ENCODE measurements at places on chromosomes 2 and 18. TPM values are rescaled to one million over a fixed set of nuclear protein-coding genes. Genes with fewer than 3 reads are reported as not detected.

DNA sequence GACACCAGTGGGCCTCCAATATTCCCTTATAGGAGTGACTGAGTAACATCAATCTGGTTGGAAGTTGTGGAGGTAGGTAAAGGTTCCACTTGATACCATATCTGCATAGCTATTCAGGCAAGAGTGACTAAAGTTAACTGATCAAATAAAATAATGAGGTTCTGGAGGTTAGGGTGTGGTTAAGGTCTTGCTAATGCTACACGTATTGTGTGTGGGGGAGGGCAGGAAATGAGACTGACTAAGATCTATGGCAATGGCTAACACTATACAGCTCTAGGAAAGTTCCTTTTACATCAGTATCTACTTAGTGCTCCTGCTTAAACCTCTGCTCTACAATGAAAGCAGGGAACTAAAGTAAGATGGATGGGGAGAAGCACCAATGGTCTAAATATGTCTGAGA lies 149.1 kb upstream of the MGAT5 start:
- DNase-seq, result no peak

The MGAT4A gene
- 24.9 TPM for total RNA-seq

DNA sequence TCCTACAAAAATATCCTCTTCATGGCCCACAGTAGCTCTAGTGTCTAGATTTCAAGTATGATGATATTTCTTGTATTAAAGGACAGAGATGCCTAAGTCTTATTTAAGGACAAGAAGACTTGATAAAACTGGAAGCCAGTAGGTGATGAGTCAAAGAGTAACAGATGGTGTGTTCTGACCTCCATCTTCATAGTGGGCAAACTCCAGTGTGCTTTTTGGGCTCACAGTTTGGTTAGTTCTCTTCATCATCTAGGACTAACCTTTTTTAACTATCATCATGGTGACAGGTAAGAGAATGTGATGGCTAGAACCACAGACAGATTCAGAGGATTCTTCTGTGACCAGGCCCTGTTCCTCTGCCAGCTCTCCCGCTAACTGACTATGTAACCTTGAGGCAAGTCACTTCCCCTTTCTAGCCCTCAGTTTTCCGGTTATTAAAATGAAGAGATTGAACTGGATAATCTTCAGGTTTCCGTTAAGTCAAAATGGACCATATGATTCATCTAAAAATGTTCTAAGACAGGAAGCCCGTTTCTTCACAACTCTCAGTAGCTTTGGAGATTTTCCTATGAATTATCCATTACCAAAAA lies 140.3 kb upstream of the RASGRP3 start:
- no peak for DNase-seq

- no peak for DNase-seq
Measured at GRCh38 chr2:1925928-1926327, 181.6 kb upstream of the PXDN start.

GRCh38 chr18:47686806-47687205 lies 243.7 kb downstream of the SMAD2 start:
- DNase-seq, result no peak

The PNO1 gene
- 18.5 TPM for total RNA-seq

GRCh38 chr2:133568172-133568571 lies at the start of gene NCKAP5:
Gene NCKAP5, minus strand, starts transcription at chr2:133568463. Its CDS starts 50,937 bp downstream, at chr2:133517526.
- DNase-seq, result peak; percentile 39

- DNase-seq, result no peak
Measured at GRCh38 chr2:43020990-43021669, 205.3 kb downstream of the ZFP36L2 start.

DNA sequence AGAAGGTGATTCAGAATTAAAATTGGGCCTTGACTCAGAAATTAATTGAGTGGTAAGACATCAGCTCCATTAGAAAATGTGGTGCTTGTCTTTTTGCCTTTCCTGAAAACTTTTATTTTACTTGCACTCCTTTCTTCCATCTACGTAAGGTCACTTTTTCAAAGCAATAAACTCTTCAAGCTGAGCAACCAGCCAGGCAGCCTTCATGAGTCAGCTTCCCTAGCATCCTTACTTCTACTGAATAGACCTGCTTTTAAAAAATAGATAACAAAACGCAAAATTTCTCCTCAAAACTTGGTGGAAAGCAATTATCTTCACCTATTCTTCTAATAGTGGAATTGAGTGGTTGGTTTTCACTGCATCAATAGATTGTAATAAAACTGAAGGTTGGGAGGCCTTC lies 504.2 kb downstream of the ARHGAP15 start:
- no peak for DNase-seq

DNA sequence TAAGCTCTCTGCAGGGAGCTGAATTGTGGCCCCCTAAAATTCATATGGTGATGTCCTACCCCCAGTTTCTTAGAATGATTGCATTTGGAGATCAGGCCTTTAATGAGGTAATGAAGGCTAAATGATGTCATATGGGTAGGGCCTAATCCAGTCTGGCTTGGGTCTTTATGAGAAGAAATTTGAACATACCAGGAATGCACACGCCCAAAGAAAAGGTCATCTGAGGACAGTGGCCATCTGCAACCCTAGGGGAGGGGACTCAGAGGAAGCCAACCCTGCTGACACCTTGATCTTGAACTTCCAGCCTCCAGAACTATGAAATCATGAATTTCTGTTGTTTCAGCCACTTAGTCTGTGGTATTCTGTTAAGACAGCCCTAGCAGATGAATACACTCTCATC lies 426.7 kb downstream of the EPHA4 start:
- no peak for DNase-seq

The PTPRM gene
- total RNA-seq, result 35.6 TPM
